ENCODE measurements at places on chromosomes 4 and X. TPM values are rescaled to one million over a fixed set of nuclear protein-coding genes. Genes with fewer than 3 reads are reported as not detected.

GRCh38 chr4:113056318-113056717, 6.9 kb downstream of the ANK2 start:
- DNase-seq, result no peak

DNA sequence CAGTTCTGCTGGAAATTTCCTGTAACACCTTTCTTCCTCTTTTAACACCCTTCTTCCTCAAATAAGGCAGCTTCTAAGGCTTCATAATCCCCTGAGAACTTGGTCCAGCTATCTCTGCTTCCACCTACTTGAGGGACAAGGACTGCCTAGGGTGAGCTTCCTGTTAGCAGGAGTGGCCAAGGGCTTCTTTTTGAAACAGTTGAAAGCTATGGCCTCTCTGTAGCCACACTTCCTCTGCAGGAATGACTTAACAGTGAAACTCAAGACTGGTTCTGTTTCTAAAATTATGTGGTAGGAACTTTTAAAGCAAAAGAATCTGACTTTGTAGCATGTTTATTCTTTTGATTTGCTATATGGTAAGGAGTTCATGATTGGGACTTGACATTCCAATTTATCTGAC, 108.5 kb upstream of the WDR1 start:
- no peak for DNase-seq

DNA sequence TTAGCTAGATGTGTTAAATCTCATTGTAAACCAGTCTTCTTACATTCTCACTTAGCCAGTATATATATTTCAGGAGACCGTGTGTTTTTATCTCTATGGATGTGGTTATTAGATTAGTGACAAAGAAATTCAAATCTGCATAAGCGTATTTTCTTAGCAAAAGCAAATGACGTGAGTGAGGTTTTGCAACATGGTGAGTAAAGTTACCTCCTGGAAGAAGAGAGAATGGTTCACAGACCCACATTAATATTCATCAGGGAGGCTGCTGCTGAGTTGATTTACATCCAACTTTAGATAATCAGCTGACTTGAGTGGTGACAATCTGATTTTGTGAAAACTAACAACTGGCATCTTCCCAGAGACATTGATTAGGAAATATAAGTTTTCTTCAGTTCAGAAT, 589.9 kb upstream of the GALNT7 start:
- no peak for DNase-seq

Gene TLR10
- total RNA-seq, result not detected

All from CD8-positive, alpha-beta memory T cell (primary cell).